ENCODE measurements at places on chromosomes 6 and 20.

GRCh38 chr20:44056010-44056698 is 130.8 kb downstream of the JPH2 start:
- no peak for DNase-seq

DNA sequence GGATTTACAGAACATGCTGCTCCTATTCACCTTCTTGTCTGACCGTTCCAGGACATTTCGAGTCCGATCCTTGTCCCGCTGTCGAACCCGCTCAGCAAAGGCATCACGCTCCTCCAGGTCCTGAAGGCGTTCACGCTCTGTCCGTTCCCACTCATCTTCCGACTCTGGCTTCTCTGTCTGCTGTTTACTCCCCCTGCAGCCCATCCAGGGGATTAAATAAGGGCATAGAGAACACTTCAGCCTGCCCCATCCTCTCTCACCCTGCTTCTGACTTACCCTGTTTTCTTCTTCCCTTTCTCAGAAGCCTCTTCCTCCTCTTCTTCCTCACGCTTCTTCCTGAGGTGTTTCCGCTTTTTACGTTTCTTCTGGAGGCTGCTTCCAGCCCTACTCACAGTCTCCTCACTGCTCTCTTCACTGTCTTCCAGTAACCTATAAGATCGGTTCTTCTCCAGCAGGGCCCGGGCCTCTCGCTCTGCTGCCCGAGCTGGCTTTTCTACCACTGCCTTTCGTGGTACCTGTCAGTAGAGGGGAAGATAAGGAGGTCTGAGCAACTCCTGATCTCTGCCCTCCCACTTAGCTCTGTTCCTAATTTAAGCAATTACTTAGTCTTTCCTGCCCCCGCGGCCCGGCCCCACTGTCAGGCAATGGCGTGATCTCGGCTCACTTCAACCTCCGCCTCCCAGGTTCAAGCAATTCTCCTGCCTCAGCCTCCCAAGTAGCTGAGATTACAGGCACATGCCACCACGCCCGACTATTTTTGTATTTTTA is 1.9 kb downstream of the DHX16 start:
- DNase-seq, result no peak

GRCh38 chr6:105869835-105870440 is 216.2 kb upstream of the PRDM1 start:
- no peak for DNase-seq

- peak; percentile 20 for DNase-seq
Observed at GRCh38 chr6:45473121-45473993, 95.6 kb upstream of the SUPT3H start.

DNA sequence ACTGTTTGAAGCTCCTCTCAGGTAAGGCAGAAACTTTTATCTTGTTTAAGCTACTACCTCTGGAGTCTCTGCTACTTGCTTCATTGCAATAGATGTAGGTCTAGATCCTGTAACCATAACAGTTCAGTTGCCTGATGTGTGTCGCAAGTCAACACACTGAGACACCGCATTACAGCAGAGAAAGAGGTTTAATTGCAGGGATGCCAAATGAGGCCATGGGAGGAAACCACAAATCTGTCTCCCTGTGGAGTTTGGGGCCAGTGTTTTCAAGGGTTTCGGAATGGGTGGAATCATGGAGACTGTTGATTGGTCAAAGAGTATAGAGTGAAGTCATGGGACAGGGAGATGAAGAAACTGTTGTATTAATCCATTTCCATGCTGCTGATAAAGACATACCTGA is 57.1 kb upstream of the RBM24 start:
- DNase-seq, result no peak

GRCh38 chr6:170264086-170264485 is 26.8 kb downstream of the DLL1 start:
- DNase-seq, result no peak

DNA sequence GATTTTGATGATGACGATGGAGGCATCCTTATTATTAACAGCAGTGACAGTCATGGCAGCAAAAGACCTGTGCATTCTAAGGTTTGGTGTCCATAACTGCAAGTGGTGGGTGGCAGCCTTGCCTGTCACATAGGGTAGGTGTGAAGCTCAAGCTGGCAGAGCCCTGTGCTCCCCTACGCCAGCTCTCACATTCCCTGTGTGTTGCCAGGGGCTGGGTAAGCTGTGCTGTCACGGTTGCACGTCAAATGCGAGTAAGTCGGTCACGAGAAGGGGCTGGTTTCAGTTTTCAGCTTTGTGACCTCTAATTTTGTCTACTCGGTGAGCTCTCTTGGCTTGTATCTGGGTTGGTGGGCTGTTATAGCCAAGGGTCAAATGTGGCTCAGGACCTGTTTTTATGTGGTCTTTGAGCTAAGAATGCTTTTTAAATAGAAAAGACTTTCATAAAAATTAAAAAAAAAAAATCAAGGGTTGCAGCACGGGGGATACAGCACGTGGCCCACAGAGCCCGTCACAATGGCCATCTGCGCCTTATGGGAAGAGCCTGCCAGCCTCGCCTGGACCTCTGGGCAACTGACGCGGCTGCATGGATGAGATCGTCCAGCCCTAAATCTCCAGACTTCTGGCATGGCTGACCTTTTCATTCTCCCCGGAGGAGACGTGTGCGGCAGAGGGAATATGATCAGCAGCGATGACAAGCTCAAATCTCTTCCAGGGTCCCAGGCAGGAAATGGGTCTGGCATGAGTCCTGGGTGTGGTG is 148.5 kb downstream of the PHACTR3 start:
- no peak for DNase-seq
